ENCODE measurements at places on chromosomes 13 and 19. TPM values are rescaled to one million over a fixed set of nuclear protein-coding genes. Genes with fewer than 3 reads are reported as not detected.

The SLC25A41 gene
- total RNA-seq: 0.24 TPM

The DLEU7 gene
- total RNA-seq: not detected

- no peak for DNase-seq
These were observed 1.5 kb downstream of the UNC13A start for GRCh38 chr19:17686592-17687024.

GRCh38 chr13:46656786-46657185 is 103.8 kb downstream of the LRCH1 start:
- DNase-seq: no peak

GRCh38 chr13:76012091-76012721 is 376.1 kb downstream of the LMO7 start:
- no peak for DNase-seq

GRCh38 chr13:80633251-80633650 is 292.3 kb upstream of the SPRY2 start:
- no peak for DNase-seq

DNA sequence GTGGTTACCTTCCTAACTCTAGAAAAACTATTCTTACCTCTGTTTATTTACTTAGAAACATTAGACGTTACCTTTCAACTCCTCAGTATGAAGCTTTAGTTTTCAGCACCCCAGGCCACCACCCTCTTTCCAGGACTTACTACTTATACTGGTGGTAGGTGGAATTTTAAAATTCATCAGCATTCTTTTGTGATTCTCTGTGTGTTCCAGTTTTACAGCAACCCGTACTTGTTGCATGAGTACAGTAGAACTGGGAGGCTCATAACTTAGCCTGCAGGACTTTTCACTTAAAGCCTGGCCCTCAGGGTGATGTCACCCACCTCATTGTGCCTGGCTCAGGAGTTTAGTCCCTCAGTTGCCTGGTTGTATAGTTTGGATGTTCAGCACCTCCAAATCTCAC is 49.4 kb upstream of the ALOX5AP start:
- no peak for DNase-seq

DNA sequence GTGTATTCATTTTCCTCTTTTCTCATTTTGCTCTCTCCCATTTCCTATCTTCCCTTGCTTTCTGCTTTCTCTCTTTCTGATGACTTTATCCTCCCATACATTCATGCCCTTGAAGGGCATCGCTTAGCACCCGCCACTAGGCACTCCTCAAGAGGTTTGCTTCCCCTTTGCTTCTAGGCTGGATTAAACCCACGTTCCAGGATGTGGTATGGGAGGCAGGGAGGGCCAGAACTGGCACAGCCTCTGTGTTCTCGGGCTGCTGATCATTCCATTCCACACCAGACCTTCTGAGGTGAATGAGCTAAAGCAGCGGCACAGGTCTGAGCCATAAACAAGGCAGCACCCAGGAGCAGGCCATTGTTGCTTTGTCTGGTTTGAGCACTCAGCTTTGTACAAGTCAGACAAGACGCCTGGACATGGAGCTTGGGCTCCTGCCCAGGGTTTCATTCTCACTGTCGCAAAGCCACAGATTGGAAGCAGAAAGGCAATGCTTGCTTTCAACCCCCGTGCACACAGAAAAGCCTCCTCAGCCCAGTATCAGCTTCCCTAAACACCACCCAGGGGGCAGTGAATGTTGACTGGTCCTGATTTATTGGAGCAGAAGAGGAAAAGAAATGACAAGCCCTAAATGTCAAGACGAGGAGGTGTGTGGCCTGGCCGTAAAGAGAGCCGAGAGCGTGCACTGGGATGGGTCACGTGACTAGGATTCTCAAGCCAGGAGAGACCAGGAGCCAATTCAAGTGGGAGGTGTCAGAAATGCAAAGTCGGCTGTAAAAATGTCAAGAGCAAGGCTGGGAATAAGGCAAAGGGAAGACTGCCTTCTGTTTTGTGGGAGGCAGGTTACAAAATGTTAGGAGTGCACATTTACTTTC is 218.0 kb upstream of the SERP2 start:
- no peak for DNase-seq

GRCh38 chr13:43769529-43769928 is 17.2 kb downstream of the ENOX1 start:
- DNase-seq: no peak

DNA sequence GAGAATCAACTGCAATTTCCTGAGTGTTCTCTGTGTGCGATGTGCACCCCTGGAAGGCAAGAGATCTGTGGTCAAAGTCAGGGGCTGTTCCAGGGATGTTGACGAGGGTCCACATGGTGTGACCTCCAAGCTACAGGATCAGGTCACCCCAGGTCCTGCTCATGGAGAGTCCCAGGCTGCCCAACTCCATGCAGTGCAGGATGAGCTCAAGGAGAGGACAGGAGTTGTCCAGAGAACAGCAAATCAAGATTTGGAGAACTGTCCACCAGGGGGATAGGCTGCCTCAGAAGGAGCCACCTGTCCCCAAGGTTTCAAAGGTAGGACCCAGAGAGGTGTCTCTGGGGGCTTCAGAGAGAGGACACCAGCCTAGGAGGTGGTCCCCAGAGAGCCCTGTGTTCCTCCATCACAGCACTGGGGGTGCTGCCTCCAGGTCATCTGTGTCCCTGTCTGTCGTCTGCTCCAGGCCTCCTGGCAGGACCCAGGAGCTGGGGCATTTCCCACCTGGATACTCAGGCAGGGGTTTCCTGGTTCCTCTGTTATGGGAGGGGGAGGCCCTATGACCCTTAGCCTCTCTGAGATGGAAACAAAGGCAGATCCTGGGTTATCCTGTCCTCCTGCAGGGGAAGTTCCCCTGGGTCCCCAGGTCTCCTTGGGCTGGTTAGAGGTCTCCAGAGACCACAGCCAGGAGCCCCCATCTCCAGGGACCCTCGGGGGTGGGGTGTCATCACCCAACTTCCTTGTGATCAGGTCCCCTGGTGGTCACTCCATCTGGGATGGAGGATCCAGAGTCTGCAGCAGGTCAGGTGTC is 2.1 kb upstream of the CEACAM7 start:
- DNase-seq: no peak
